ENCODE measurements at places on chromosomes 5 and 9. TPM values are rescaled to one million over a fixed set of nuclear protein-coding genes. Genes with fewer than 3 reads are reported as not detected.

DNA sequence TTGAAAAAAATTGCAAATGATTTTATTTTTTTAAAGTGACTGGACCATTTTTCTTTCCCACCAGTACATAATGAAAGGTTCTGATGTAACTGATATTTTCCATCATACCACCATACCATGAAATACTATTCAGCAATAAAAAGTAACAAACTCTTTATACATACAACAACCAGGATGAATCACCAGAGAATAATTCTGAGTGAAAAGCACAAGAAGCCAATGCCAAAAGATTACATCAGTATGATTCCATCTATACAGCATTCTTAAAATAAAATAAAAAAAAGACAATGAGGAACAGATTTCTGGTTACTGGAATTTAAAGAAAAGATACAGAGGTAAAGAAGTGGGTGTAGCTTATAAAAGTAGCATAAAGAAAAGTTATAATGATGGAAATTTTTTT is 423.7 kb upstream of the ST8SIA4 start:
- DNase-seq: no peak

Gene IL7R
- total RNA-seq: 0.98 TPM

DNA sequence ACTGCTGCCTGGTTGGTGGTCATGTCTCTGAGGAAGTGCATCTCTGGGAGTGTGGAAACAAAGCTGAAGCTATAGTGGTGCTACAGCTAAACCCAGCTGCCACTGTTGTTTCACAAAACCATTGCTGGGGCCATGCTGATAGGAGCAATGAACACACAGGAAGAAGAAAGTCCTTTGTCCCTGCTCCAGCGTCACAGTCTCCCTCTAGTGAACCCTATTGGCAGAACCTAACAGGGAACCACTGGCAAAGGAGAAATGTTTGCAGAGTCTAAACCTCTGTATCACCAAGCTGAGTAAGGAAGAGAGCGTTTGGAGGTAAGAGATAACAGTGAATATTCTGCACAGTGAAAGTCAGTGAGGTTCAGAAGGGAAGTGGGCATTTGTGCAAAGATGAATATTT is 244.0 kb downstream of the YTHDC2 start:
- no peak for DNase-seq

DNA sequence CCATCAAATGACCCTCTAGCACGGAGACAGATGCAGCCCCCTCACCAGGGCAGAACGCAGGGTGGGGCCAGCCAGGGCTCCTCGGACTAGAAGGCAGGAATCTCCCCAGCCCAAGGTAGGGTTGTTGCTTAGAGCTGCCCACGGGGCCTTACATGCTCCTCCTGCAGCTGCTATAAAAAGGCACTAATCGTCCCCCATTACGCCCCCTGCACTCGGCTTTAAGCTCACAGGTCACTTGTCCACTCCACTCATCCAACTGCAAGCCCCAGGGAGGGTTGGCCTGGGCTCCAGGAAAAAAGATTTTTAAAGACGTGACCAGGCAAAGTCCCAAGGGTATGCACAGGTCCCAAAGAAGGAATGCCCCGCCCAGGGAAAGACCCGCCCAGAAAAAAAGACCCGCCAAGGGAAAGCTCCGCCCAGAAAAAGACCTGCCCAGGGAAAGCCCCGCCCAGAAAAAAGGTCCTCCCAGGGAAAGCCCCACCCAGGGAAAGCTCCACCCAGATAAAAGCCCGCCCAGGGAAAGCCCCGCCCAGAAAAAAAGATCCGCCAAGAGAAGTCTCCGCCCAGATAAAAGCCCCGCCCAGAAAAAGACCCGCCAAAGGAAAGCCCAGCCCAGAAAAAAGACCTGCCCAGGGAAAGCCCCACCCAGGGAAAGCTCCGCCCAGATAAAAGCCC is 11.1 kb downstream of the GRIN1 start:
- DNase-seq: peak; percentile 96

GRCh38 chr5:179343719-179344430 is 1.4 kb downstream of the ADAMTS2 start:
- no peak for DNase-seq

GRCh38 chr5:158808542-158808941 is 291.2 kb downstream of the EBF1 start:
- DNase-seq: no peak

- DNase-seq: no peak
Measured at GRCh38 chr5:113162208-113162607, 185.6 kb downstream of the DCP2 start.

- DNase-seq: peak; percentile 10
Measured at GRCh38 chr5:122099060-122099790, 21.2 kb upstream of the LOX start.

Gene DMRT3
- not detected for total RNA-seq

Gene SHROOM1
- total RNA-seq: 25.6 TPM

GRCh38 chr5:56233230-56233629 is at the start of gene ANKRD55:
ANKRD55 (minus strand) TSS chr5:56233330; CDS start chr5:56232913, 417 bp downstream.
- no peak for DNase-seq

All from K562 (cell line).